ENCODE measurements at places on chromosomes 1 and 21.

DNA sequence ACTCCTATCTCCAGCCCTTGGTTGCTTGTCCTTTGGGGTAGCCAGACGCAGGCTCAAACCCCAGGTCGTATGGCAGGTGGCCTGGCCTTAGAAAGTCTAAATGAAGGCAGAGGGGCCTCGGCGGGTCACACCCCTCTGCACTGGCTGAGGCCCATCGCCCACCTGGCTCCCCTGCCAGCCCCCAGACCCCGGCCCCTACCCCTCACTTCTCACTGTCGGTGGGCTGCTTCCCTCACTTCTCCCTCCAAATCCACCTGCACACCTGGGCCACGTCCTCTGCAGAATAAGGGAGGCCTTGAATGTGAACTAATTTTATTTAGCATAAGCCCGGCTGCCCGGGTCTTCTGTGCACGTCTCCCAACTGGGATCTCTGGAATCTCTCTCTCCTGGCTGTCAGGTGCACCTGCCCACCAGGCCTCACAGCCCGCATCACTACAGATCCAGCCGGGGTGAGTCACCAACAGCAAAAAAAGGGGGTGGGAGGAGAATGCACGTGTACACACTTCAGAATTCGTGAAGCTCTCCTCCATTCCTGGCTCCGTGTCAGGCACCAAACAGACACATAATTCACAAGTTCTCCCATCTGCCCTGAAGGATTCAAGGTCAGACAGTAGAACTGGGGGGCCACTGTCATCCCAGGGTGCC lies 107.5 kb upstream of the SIM2 start:
- DNase-seq, result no peak

- no peak for DNase-seq
These were observed 1.9 kb upstream of the YRDC start for GRCh38 chr1:37809942-37810341.

DNA sequence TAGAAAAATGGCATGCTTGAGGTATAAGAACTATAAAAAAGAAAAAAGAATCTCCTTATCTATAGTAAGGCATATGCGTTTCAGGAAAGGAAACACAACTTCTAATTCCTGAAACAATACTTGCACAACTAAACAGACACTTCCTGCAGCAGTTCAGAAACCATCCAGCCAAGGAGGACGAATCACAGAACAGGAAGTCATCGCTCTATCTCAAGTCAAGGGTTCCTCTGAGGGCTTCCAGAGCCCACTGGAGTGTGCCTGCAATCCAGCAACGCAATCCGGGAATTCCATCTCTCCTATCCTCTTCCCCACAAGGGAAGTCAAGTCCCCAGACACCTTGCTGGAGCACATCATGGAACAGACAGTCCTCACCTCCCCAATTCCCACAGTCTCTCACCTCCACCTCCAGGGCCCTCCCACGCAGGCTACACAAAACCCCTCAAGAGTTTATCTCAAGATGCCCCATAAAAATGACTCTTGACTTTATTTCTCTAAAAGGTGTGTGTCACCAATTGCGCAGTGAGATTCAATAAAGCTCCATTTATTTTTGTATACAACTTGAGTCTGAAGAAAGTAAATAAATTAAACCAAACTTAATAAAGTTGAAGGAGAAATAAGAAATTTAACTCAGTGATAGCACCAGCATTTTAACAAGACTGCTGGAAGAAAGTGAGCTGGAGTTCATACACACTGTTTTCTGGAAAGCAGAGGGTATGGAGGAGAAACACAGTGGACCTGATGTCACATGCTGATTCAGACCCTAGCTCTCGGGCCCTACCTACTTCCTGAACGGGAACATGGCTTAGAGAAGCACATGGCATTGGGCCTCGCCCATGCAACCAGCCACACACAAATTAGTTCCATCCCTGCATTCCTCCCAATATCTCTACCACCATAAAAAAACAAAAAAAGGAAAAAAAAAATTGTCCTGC lies 39.9 kb downstream of the SIPA1L2 start:
- DNase-seq, result peak; percentile 37

DNA sequence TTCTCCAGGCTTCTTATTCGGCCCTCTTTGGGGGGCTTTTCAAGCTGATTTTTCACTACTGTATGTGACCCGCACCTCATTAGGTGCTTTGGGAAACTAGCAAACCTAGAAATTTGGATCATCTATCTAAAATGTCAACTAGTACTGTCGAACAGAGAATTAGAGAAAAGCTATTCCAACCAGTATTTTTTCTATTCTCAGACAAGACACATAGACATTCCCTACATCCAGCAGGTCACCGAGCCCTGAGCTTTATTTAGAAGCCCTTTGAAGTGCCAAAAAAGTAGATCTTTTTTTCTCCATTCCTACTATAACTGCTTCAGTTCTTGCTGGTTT lies 310 bp upstream of the SSR2 start:
- no peak for DNase-seq

- no peak for DNase-seq
These were observed 88.0 kb downstream of the HHAT start for GRCh38 chr1:210416681-210417080.

DNA sequence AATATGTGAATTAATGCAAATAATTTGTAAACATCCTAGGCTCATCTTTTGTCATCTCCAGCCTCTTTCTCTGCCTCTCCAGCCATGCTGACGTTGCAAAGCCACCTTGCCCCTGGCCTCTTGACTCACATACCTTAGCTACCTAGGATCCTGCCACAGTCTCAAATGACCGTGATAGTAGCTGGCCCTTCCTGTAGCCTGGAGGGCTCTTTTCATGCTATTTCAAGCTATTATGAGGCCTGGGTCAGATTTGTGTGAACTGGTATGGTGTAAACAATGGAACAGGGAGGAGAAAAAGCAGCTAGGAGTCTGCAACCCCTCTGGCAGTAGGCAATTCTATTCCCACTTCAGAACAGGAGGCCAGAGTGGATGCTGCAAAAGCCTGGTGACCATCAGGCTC lies 337.7 kb downstream of the DISC1 start:
- no peak for DNase-seq

- DNase-seq, result no peak
These were observed 23.8 kb upstream of the PPP2R5A start for GRCh38 chr1:212261361-212261929.

DNA sequence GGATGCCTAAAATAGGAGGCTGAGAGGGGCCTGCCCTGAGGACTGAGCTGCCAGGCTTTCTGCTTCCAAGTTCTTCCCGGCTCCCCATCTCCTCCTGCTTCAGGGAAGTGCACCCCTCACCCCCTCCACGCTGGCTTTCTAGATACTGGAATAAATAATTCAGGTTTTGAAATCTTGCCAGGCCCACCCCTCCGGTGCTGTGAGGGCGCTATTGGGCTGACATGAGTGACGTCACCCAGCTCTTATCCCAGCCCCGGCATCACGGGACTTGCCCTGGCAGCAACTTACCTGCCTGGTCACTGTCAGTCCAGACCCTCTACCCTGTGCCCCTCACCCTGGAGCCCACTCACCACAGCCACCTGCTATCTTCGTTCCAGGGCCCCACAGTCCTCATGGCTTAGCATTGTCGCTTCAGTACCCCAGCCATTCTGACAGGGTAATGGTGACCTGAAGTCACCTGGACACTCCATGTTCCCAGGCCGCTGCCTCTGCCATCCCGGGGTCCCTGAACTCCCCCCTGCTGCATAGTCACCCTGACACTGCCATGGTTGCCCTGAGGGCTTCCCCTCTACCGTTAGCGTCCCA lies 819 bp upstream of the GPR3 start:
- peak; percentile 50 for DNase-seq

DNA sequence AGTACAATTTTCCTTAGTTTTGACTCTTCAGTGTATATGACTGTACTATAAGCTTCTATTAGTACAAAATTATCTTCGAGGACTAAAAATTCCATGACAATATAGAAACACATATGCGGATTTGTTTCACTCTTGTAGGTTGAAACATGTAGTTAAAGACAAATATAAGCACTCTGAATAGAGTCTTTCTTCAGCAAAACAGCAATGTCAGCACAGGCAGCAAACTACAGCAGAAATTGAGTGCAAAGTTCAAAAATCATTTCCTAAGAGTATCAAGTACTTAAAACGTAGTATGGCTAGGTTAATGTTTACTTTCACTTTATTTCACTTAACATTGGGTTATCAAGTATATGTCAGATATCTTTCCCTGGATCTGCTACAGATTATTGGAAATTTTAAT lies 106.7 kb downstream of the FAF1 start:
- no peak for DNase-seq

DNA sequence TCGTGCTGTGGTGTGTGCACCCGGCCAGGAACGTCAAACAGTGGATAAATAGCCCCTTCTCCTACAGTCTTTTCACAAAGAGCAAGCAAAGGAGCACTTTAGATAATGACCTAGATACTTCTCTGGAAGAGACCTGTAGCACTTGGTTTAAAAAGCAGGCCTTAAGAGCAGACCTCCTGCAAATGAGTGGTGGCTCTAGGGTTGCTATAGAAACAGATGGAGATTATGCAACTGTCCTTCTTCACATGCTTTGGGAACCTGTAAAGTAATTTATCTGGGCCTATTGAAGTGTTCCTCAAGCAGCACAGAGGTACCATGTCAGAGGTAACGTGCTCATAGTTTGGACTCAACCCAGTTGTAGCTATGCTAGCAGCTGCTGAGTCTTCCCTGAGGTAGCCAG lies 208.2 kb upstream of the KIAA0040 start:
- DNase-seq, result no peak

GRCh38 chr1:76257823-76258222 lies 183.3 kb downstream of the ST6GALNAC3 start:
- no peak for DNase-seq

- no peak for DNase-seq
These were observed 137.7 kb downstream of the COL11A1 start for GRCh38 chr1:102970496-102971078.

GRCh38 chr1:41242342-41243078 lies 404 bp upstream of the SCMH1 start:
- no peak for DNase-seq

DNA sequence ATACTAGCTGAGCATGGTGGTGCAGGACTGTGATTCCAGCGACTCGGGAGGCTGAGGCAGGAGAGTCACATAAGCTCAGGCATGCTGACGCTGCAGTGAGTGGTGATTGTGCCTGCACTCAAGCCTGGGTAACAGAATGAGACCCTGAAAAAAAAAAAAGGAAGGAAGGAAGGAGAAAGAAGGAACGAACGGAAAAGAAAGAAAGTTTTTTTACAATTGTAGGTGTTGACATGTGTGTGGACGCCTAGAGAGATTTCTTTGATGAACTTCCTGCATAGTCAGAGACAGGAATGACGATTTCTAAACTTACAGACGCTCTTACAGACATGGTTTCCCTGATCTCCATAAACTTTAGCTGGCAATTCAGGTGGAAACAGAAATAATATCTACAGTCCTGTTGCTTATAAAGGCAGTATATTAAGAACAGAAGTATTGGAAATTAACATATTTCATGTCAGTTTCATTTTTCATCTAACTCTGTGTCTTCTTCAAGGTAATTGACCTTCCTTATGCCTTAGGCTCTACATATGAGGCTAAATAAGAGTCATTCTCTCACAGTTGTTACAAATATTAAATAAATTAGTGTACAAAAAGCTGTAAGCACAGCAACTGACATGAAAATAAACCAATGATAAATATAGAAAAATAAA lies 4.1 kb downstream of the SAMSN1 start:
- peak; percentile 63 for DNase-seq

GRCh38 chr1:53120659-53121058 lies 21.8 kb downstream of the SLC1A7 start:
- DNase-seq, result no peak

DNA sequence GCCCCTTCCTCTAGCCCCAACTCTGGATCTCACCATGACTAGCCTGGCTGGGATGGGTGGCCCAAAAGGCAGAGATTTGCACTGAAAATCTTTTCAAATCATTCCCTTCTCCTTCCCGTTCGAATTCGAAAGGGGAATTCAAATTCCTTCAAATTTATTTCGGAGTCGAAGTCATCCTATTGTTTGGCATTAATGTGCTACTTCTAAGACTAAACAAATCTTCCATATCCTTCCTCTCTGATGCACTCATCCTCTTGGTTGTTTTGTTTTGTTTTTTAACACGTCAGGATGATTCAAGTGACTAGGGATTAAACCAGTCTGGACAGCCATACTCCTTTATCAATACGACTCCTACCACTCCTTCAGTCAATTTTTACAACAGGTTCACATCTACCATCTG lies 95.5 kb upstream of the SGIP1 start:
- no peak for DNase-seq

GRCh38 chr1:152537496-152537895 lies 23.2 kb downstream of the CRCT1 start:
- no peak for DNase-seq

DNA sequence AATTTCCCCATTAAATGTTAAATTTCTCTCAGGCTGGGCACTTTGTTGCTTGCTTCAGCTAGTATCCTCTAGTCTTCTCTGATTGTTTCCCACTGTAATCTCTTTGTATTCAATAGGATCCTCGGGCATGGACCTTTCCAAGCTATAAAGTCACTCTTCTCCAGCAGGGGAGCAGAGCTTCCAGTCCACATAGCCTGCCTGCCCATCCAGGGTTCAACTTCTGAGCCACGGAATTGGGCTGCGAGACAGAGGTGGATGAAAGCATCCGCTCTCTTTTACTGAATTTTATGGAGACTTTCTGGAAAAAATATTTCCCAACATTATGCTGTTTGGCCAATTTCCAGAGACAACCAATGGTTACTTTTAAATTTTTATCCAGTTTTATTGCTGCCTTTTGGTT lies 1.1 kb upstream of the CFHR5 start:
- no peak for DNase-seq

GRCh38 chr1:167472752-167473521 lies 45.4 kb downstream of the CD247 start:
- no peak for DNase-seq

DNA sequence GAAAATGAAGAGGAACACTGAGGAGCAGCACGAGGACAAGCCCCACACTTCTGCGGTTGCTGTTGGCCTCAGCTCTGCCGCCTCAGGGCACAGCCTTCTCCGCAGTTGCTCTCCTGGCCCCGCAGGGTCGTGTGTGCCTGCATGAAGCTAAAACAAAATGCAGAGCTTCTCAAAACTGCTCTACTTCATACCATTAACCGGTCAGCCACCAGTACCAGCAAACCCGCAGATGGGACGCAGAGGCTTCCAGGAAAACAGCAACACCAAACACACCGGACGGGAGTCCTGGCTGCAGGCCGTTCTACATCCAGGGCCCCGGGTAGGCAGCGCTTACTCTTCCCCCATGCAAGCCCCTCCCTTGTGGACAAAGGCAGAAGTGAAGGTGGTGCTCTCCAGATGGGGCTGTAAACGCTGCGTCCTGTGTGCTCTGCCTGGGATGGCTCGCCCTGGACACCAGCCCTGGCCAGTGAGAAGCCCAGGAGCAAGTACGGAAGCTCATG lies 7.1 kb upstream of the C1orf159 start:
- DNase-seq, result no peak

DNA sequence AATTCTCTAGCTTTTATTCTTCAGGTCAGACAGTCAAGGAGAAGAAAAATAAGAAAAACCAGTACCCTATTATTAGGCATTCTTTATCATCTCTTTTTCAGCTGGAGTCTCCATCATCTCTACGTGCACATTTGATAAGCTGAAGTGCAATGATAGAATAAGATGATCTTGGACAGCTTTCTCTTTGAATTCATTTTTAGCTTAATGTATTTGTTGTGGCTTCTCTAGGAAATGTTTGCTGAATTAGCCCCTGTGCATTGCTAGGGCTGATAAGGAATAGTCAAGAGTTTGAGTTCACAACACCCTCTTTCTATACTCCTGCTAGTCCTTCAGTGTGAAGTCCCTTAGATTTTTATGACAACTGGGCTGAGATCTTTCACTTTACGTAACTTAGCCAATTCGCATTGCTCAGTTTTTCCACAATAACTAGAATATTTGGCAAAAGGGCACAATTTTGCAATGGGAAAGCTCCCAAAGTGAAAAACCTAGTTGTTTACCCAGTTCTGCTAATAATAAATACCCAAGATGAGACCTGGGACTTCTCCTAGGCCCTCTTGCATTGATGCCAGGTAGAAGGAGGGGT lies 7.0 kb upstream of the KCNJ15 start:
- DNase-seq, result no peak

Data from CD4-positive, alpha-beta T cell treated with Interferon alpha-2 for 1 hour (primary cell).